ENCODE measurements at places on chromosomes 3 and 15.

GRCh38 chr3:112116748-112117186 lies 16.3 kb downstream of the GCSAM start:
- DNase-seq: no peak

- no peak for DNase-seq
Observed at GRCh38 chr15:94174399-94174802, 57.0 kb upstream of the MCTP2 start.

DNA sequence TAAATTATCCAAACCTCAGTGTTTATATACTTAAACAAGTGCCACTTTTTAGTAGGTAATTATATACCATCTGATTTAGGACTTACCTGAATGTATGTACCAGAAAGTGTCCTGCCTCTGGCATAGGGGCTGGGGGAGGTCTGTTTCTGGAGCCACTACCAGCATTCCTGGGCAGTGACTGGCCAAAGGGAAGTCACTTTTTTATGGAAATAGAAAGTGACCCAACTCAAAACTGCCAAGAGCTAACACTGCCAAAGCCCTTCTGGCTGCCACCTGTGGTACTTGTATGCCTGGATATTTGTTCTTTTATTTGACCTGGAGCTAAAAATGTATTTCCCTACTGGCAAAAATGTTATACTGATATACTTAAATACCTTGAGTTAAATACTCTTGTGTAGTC lies 42.7 kb downstream of the ESYT3 start:
- DNase-seq: no peak

GRCh38 chr3:4795905-4796304 lies 183.3 kb upstream of the BHLHE40 start:
- no peak for DNase-seq

- no peak for DNase-seq
Observed at GRCh38 chr15:34603095-34603494, 19.6 kb upstream of the GOLGA8B start.

DNA sequence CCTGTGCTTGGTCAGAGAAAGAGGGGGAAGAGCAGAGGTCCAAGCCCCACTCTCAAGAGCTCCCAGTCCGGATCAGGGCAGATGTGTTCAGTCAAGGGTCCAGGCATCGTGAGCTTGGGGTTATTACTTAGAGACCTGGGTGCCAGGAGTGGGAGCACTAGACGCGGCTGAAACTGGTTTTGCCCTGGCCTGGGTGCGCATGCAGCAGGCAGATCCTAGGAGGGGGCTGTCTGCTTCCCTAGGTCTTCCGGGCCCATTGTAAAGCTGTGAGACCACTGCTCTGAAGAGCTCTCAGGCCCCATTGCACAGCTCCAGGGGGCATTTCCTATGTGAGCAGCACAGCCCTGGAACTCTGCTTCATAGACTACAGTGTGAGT lies 204.9 kb upstream of the LINGO1 start:
- DNase-seq: no peak

DNA sequence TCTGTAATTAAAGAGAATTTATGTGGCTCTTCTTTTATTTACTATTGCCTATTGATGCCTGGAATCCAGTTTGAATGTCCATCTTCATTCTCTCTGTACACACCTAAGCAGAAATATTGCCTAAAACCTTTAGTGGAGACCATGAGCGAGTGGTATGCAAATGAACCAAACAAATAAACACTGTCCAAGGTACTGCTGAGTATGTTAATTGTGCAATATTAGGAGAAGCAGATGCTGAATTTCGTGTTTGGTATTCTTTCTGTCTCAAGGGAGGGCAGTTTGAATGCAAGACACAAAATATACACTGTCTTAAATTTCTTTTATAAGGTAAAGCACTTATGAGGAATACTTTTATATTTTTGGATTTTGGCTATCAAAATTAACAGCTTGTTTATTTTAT lies 440.9 kb downstream of the RBMS3 start:
- DNase-seq: no peak

GRCh38 chr3:107377151-107377550 lies at the start of gene CCDC54:
CCDC54 (plus strand) TSS chr3:107377439; CDS start chr3:107377588, 149 bp downstream.
- DNase-seq: no peak

DNA sequence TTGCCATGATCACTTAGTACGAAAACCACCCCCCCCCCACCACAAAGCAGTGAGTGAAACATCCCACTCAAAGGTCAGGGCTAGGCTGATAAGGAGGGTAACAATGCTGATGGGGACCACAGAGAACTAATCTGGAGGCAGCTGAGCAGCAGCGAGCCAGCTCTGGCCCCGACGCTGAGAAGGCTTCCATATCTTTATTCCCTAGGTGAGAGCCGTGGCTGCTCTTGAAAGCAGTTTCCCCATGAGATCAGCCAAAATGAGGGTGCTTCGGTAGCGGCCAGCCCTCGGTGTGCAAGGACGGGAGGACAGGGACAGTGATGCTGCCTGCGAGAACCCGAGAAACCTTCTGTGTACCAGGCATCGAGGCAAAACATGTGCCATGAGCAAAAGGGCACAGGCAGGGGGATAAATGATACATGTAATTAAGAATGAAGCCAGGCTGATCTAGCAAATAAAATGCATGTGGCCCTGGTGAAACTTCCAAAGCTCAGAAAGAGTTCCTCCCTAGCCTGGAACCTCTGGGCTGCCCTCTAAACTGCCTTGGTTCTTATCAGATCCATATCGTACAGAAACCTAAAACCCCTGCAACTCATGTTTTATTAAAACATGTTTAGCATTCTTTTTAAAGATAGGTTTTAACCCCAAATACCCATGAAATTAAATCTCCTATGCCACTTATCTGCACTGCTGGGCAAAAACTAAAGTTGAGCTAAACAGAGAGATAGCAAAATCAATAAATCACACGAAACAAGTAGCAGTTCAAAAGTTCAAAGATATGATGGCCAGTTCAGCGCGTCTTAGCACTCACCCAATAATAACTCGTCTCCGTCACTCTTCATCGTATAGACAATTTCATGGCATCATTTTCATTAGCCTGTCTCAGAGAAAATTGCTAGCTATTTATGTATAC lies 337.3 kb downstream of the FOXP1 start:
- DNase-seq: no peak

DNA sequence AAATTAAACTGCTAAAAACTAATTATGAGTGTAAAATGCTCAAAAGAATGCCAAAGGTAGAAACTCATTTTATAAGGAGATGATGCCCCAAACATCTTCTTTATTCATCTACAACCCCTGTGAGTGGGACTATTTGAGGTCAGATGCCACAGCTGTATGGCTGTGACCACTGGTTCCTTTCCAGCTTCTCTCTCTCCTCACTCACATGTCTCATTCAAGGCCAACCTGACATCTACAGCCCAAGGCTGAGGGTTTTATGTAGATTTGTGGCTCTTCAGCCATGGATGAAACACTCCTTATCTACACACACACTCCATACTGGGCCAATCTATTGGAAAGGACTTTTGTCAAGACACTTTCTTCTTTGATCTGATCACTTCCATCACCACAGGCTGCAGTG lies 231.3 kb downstream of the KCNMB2 start:
- DNase-seq: no peak

DNA sequence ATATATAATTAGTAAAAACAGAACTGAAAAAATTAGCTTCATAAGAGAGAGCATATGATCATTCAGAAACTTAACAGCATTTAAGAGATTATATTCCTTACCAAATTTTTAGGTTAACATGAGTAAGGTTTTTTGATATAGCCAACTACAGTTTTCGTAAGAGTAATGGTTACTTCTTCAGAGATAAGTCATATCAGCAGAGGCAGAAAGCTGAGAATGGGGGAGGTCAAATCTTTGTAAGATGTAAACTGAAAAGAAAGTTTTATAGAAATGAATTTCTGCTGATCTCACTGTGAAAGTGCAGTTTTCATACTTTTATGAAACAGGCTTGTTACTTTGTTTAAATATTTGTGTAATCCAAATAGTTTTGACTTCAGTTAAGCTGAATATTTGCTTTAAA lies 193.3 kb downstream of the ZBTB20 start:
- no peak for DNase-seq

DNA sequence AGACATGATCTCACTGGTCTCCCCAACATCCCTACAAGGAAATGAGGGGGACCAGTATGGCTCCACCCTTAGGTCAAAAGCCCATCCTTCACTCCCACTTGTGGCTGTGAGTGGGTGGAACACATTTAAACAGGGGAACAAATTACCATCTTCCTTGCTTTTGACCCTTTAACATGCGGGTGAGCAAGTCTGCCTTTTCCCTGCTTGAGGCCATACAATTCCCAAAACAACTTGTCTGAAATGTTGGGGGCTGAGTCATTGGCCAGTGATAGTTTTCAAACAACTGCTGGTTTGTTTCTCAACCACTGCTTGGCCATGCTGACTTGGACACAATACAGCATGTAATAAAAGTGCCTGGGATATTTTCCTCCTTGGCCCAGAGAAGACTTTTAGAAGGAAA lies 39.6 kb downstream of the COL8A1 start:
- DNase-seq: no peak

DNA sequence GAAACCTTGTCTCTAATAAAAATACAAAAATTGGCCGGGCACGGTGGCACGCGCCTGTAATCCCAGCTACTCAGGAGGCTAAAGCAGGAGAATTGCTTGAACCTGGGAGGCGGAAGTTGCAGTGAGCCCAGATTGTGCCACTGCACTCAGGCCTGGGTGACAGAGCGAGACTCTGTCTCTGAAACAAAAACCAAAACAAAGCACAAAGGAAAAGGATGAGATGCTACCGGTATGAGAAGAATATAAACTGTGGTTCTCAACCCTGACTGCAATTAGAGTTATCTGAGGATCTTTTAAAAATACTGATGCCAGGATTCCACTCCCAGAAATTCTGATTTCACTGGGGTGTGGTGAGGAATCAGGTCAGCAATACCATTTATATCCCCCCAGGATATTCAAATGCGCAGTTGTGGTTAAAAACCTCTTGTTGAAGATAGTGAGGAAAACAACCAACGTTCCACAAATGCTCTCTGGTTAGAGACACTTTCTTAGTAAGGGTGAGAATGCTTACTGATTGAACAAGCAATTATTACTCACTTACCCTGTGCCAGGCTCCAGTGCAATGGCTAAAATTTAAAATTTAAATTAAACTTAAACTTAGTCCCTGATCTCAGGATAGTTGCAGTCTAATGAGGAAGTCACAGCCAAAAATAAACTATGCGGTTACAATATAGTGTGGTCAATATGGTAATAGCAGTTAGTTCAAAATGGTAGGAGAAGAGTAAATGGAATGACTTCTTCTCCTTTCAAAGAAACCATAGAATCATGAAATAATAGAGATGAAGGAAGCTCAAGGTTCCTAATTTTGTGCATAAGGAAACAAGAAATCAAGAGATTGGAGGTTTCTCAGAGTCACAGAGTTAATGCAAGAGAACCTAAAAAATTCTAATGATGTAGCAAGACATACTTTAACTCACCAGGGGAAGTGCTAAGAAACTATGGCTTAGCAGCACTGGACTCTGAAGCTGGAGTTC lies 109.5 kb downstream of the SSR3 start:
- no peak for DNase-seq

GRCh38 chr3:35946854-35947515 lies 307.7 kb downstream of the ARPP21 start:
- DNase-seq: no peak

DNA sequence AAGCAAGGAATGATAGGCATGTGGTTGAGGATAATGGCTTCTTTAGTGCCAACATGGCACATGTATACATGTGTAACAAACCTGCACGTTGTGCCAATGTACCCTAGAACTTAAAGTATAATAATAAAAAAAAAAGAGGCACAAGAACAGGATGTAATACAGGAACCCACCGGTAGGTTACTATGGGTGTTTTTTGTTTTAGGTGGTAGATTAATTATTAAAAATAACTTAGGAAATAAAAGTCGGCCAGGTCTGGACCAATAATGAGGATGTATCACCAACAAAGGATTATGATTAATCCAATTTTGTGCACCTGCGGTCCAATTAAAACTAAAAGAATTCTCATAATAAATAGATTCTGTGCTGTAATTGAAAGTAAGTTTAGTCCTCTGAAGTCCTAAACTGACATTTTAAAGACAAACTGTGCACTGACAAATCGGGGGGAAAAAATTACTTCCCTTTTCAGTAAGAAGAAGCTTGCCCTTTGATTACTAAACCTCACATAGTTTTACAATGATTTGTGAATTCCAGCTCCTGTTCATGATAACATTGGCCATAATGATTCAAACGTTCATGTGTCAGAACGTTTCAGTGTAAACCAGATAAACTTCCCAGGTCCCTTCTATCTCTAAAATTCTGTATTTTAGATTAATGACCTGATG lies 62.2 kb downstream of the CASR start:
- DNase-seq: no peak

DNA sequence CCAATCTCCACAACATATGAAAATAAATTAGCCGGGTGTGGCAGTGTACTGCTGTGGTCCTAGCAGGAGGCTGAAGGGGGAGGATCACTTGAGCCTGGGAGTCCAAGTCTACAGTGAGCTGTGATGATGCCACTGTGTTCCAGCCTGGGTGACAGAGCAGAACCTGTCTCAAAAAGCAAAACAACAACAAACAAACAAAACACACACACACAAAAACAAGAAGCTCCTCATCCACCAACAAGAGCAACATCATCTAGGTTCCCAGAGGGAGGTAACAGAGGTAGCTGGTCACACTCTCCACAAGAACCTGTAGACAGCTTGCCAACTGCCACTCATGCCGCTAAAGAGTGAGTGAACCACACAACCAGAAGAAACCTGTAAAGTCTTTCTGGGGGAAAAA lies 34.8 kb downstream of the PTPN9 start:
- no peak for DNase-seq

- no peak for DNase-seq
Observed at GRCh38 chr15:58332676-58333400, 99.0 kb upstream of the LIPC start.

DNA sequence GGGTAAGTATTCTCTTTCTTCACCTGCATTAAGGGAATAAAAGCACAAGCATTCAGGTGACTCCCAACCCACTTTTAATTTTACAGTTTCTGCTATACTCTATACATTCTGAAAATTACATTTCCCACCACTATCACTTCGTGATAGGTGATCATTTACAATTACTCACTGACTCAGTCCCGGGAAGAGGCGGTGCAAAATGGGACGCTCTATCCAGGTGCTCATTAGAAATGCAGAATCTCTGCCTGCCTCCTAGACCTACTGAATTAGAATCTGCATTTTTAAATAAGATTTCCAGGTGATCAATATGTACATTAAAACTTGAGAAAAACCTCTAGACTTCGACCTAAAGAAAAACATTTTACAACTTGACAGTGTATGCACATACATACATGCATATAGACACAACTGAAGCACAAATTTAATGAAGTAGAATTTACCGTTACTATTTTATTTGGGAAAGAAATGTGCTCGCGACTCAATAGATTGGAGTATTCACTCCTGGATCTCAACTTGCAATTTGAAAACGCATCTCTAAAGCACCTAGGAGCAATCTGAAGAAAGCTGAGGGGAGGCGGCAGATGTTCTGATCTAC lies 598 bp upstream of the TGFBR2 start:
- DNase-seq: no peak
